Thymus (tissue), 14 donors: ENCODE measurements at places on chromosomes 2 and 18. TPM values are rescaled to one million over a fixed set of nuclear protein-coding genes. Genes with fewer than 3 reads are reported as not detected.
A peak's percentile ranks its signal among the peaks of the same experiment; 100 is the strongest.

GRCh38 chr2:74238879-74239278 is 40.5 kb downstream of the MTHFD2 start:
- no peak for DNase-seq
- no peaks in the 10 kb centered on the region for H3K27me3 ChIP-seq
- no peak overlapping the region for H3K27ac ChIP-seq
- H3K4me3 ChIP-seq, result no peak overlapping the region
- no peaks in the 10 kb centered on the region for H3K4me1 ChIP-seq
- no peaks in the 10 kb centered on the region for H3K36me3 ChIP-seq

Gene REG3G
- 0.09 TPM for total RNA-seq

Gene FSHR
- total RNA-seq, result not detected

DNA sequence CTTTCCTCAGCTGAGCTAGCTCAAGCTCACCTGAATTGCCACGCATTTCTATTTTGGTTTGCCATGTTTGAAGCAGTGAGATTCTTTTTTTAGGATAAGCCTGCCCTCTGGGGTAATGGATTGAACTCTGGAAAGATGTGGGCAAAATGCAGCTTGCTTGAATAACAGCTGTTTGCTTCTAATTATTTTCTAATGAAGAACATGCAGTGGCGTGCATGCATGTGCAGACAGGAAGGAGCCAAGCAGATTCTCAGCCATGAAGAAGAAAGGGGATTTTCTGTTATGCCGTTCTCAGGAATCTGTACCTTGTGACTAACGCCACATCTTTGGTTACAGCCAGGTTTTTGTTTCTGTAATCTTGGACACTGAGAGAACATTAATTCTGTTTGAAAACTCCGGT is 171.2 kb downstream of the ANTXR1 start:
- no peaks in the 10 kb centered on the region for H3K4me1 ChIP-seq
- no peak overlapping the region for H3K4me3 ChIP-seq
- DNase-seq, result no peak
- no peaks in the 10 kb centered on the region for H3K36me3 ChIP-seq
- no peaks in the 10 kb centered on the region for H3K27me3 ChIP-seq
- peak overlapping the region; percentile 71 for H3K27ac ChIP-seq

Gene ESPNL
- total RNA-seq, result 0.66 TPM

DNA sequence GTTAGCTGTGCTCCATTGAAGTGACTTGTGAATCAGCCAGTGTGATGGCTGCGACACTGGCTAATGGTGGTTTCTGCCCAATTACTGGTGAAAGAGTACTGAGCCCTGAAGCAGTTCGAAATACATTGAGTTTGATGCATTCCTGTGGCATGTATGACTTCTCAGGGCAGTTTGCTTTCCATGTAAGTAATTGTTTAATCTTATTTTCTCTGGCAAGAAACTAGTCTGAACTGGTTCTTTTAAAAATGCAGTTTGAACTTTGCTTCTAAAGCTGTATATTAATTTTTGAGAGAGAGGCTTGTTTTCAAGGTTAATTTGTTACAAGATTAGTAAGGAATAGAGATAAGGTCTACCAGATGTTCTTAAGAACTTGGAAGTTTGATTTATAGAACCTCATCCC is 46.7 kb downstream of the GLS start:
- peak overlapping the region; percentile 34 for H3K27ac ChIP-seq
- no peak for DNase-seq
- H3K4me3 ChIP-seq, result no peak overlapping the region
- no peaks in the 10 kb centered on the region for H3K27me3 ChIP-seq
- peaks cover 69% of the 10 kb centered on the region for H3K36me3 ChIP-seq
- H3K4me1 ChIP-seq, result no peaks in the 10 kb centered on the region

- H3K27me3 ChIP-seq, result no peaks in the 10 kb centered on the region
- no peak overlapping the region for H3K4me3 ChIP-seq
- no peaks in the 10 kb centered on the region for H3K4me1 ChIP-seq
- no peak for DNase-seq
Measured at GRCh38 chr2:69395866-69396265, 8.8 kb upstream of the GFPT1 start.

DNA sequence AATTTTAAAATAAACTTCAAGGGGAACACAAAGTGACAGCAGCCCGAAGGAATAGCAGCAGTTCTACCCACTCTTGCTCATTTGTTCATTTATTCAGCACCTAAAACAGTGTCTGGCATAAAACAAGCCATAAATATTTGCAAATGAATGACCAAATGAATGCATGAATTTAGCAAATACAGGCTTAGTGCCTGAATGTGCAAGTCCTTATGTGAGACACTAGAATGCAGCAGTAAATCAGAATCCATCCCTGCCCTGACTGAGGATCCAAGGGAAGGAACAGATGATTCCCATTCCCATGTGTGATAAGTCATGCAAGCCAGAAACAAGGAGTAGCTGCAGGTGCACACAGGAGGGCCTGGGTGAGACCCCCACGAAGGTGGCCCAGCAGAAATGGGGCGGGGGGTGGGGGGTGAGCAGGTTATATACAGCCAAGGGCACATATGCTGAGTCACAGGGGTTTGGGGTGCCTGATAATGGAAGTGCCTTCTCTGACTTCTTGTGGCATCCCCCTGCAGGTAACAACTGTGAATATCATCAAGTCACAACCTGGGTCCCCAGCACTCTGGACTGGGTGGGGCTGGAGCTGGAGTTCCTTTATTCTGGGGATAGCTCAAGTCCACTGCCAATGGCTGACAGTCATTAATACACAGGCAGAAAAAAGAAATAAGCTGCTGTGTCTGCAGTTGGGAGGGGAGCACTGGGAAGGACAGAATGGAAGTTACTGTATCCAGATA is 311.9 kb downstream of the TXNL1 start:
- H3K4me3 ChIP-seq, result no peak overlapping the region
- H3K4me1 ChIP-seq, result peaks cover 5% of the 10 kb centered on the region
- H3K27ac ChIP-seq, result no peak overlapping the region
- H3K36me3 ChIP-seq, result no peaks in the 10 kb centered on the region

DNA sequence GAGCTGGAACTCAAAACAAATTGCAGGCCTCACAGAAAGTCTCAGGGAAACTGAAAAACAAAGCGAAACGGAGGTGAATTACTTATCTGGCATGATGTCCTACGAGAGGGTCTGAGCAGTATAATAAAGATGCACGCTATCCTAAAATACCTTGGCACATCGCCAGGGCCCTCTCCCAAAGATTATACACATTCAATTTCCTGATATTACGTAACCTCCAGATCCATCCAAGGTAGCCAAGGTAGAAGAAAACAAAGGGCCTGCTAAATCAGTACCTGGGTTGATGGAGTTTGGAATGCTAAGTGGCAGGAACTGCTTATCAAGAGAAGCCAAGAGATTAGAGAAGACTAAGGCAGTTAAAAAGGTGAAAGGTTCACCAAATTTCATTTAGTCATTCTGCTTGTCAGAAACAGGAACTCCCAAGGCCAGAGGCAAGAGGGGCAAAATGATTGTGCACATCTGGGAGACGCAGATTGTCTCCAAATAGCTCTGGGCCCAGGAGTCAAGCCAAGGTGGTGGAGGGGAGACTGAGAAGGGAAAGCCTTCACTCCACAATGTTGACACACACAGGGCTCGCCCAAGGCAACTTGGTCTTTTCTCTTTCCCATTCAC is 236.8 kb upstream of the ATP5MC3 start:
- no peaks in the 10 kb centered on the region for H3K27me3 ChIP-seq
- no peak overlapping the region for H3K4me3 ChIP-seq
- no peaks in the 10 kb centered on the region for H3K4me1 ChIP-seq
- no peak for DNase-seq

Gene FOXD4L1
- 0.24 TPM for total RNA-seq

DNA sequence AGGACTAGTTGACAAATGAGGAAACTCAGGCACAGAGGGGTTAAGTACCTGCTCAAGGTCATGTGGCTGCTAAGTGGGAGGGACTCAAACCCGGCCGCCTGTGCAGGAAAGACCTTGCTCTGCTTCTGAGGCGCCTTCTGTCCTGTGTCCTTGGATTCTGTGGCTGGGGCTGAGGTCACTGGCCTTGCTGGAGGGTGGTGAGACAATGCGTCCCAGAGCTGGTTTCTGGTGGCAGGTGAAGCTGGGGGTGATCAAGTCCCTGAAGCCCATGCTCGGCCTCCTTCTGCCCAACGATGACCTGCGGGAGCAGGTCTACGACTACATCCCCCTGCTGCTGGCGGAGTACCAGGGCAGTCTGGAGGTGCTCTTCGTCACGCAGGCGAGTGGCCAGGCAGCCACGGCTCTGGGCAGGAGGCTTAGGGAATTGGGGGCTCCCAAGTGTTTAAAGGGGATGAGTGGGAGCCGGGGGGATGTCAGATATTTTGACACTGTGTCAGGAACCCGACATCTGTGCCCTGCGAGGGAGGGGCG is 16.1 kb downstream of the MROH2A start:
- no peaks in the 10 kb centered on the region for H3K27me3 ChIP-seq
- no peak for DNase-seq
- H3K36me3 ChIP-seq, result no peaks in the 10 kb centered on the region
- H3K27ac ChIP-seq, result no peak overlapping the region
- H3K4me3 ChIP-seq, result no peak overlapping the region
- H3K4me1 ChIP-seq, result no peaks in the 10 kb centered on the region

Gene CTAGE1
- total RNA-seq, result not detected

Gene NCKAP1
- 23.7 TPM for total RNA-seq

DNA sequence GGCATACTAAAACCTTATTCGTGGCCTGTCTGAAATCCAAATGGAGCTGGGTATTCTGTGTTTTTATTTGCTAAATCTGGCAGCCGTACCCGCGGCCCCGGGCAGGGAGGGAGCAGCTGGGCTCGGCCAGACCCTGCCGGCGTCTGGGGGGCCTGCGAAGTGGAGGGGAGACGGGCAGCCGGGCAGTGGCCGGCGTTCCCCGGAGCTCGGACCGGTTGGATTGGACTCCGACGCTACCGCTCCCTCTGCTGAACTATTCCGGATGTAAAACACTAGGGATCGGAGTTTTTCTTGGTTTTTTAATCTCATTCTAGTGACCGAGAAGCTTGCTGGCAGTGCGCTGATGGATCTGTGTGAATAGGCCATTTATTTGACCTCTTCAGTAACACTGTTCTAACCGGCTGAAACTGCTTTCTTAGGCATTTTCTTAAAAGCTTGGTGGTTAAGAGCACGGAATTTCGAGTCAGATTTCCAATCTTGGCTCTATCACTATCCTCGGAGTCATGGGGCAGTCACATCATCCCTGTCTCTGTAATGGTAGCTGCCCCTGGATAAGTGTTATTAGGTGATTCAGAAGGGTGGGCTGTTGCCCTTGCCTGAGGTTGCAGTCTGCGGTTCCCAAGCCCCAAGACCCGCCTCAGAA is 694 bp downstream of the UNC50 start:
- H3K27ac ChIP-seq, result peak overlapping the region; percentile 91
- peaks cover 12% of the 10 kb centered on the region for H3K36me3 ChIP-seq
- H3K27me3 ChIP-seq, result no peaks in the 10 kb centered on the region
- DNase-seq, result no peak

DNA sequence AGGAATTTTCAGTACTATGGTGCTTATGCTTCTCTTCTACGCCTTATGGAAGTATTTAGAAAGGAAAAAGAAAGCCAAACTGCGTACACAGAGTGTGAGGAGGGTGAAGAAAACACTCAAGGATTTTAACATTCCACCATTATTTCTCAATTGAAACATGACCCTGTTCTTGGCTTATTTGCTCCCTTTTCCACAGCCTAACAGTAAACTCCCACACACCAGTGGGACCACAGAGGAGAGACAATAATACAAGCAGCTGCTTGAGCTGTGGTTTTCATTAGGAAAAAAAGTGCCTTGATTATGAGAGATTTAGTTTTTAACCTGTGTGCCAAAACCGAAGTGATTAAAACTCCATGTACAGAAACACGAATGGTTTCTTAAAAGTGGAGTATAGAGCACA is 134.3 kb downstream of the MEP1B start:
- no peak overlapping the region for H3K27ac ChIP-seq
- no peak for DNase-seq
- H3K36me3 ChIP-seq, result no peaks in the 10 kb centered on the region
- no peaks in the 10 kb centered on the region for H3K4me1 ChIP-seq
- no peak overlapping the region for H3K4me3 ChIP-seq
- no peaks in the 10 kb centered on the region for H3K27me3 ChIP-seq

GRCh38 chr2:37582481-37583220 is 88.8 kb downstream of the CDC42EP3 start:
- H3K27ac ChIP-seq, result no peak overlapping the region
- H3K4me1 ChIP-seq, result peaks cover 37% of the 10 kb centered on the region
- no peak for DNase-seq
- H3K4me3 ChIP-seq, result no peak overlapping the region
- H3K27me3 ChIP-seq, result no peaks in the 10 kb centered on the region

Gene STAT1
- total RNA-seq, result 201 TPM

DNA sequence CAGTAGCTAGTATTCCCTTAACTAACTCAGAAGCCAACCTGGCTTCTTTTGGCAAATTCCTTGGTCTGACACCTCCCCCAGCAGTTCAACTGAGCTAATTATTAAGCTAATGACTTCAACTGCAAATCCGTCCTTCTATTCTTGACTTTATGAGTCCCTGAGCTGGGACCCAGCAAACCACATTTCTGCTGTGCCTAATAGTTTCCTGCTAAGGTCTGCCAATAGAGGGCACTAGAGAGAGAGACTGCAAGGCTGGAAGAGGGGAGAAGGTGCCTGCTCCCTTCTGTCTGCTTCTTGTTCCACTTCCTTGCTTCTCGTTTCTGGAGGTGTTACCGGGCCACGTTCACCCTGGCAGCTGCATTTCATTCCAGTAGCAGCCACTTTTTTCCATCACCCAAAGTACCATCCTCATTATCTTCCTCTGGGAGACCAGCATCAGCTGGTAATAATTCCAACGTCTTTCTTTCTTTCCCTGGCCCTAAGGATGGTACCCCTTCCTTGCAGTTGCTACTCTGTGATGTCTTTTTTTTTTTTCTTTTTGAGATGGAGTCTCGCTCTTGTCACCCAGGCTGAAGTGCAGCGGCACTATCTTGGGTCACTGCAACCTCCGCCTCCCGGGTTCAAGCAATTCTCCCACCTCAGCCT is 352.0 kb downstream of the TNS1 start:
- no peaks in the 10 kb centered on the region for H3K27me3 ChIP-seq
- H3K4me3 ChIP-seq, result no peak overlapping the region
- no peak overlapping the region for H3K27ac ChIP-seq
- no peaks in the 10 kb centered on the region for H3K36me3 ChIP-seq

Gene IL36B
- not detected for total RNA-seq

Gene D2HGDH
- total RNA-seq, result 6.4 TPM

- H3K27ac ChIP-seq, result no peak overlapping the region
- no peaks in the 10 kb centered on the region for H3K27me3 ChIP-seq
- no peaks in the 10 kb centered on the region for H3K36me3 ChIP-seq
- H3K4me3 ChIP-seq, result no peak overlapping the region
- no peak for DNase-seq
- H3K4me1 ChIP-seq, result peaks cover 10% of the 10 kb centered on the region
Measured at GRCh38 chr2:85183479-85183878, 50.3 kb downstream of the TCF7L1 start.

- no peaks in the 10 kb centered on the region for H3K27me3 ChIP-seq
- H3K36me3 ChIP-seq, result no peaks in the 10 kb centered on the region
- no peaks in the 10 kb centered on the region for H3K4me1 ChIP-seq
- H3K4me3 ChIP-seq, result no peak overlapping the region
- no peak overlapping the region for H3K27ac ChIP-seq
Measured at GRCh38 chr2:101461381-101461780, 13.5 kb downstream of the RFX8 start.

Gene PRSS56
- 0.19 TPM for total RNA-seq

Gene LOXHD1
- total RNA-seq, result 0.24 TPM

Gene REEP1
- 0.38 TPM for total RNA-seq

GRCh38 chr2:7530001-7530400 is 612.8 kb downstream of the RNF144A start:
- DNase-seq, result no peak
- H3K36me3 ChIP-seq, result no peaks in the 10 kb centered on the region
- no peak overlapping the region for H3K4me3 ChIP-seq
- H3K27me3 ChIP-seq, result no peaks in the 10 kb centered on the region
- H3K27ac ChIP-seq, result no peak overlapping the region
